Stimulated activated CD8-positive, alpha-beta memory T cell treated with anti-CD3 and anti-CD28 coated beads, Interleukin-4, amount 100 ng/mL, for 24 hours (primary cell): ENCODE measurements at places on chromosomes 13 and 19.

DNA sequence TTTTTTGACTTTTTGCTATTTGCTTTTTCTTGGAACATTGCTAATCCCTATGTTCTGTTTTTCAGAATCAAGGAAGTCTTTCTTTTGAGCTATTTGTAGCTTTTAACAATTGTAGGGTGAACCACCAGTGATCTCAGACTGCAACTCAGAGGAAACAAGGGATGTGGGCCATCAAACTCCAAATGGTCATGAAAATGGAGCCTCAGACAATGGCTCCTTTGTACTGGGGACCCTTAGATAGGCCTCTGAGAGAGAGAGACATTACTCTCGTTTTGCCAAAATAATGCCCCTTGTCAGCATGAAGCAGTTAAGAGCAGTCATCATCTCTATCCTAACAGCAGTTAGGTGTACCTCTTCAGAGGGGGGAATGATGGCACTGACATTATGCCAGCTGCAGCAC is 56.4 kb upstream of the GJB6 start:
- DNase-seq, result no peak

- no peak for DNase-seq
Observed at GRCh38 chr13:48853728-48854102, 122.0 kb upstream of the FNDC3A start.

GRCh38 chr13:42266473-42266872 is 5.5 kb upstream of the AKAP11 start:
- DNase-seq, result no peak

- no peak for DNase-seq
Observed at GRCh38 chr19:18771328-18772242, 19.5 kb downstream of the COMP start.

DNA sequence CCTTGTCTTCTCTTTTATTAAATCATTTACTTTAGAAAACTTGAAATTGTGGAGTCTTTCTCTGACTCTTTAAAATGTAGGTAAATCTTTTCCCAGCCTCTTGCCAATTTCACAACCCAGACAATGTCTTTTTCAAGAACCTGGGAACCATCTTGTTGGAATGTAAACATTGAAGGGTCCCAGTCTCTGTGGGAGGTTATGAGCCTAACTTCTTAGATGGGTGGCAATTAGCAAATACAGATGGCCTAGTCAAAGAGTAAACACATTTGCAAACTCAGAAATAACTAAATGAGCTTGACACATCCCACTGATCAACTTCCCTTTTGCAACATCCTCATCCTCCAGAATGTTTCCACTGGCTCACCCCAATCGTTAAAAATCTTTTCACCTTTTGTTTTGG is 721.0 kb downstream of the PCDH9 start:
- DNase-seq, result no peak

GRCh38 chr19:23999821-24000610 is 85.3 kb downstream of the ZNF726 start:
- no peak for DNase-seq

GRCh38 chr13:96650301-96650886 is 343.9 kb downstream of the OXGR1 start:
- DNase-seq, result no peak

DNA sequence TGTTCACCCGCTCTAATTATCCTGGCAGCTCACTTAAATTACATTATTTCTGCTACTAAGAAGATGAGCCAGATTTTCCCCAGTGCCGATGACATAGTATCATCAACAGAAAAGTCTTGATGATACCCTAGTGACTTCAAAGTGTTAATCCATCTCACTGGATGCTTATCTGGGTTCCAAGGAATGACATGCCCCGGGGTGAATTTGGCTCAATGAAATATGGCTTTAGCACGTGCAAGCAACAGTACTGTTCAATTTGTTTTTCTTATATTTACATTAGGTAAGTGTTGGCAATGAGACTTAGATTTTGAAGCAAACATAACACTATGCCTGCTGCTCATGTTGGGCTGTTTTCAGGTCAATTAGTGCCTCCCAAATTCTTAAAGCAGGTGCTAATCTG is 548.2 kb upstream of the SLITRK1 start:
- DNase-seq, result no peak

- no peak for DNase-seq
Observed at GRCh38 chr13:72960541-72960940, 98.3 kb upstream of the KLF5 start.

DNA sequence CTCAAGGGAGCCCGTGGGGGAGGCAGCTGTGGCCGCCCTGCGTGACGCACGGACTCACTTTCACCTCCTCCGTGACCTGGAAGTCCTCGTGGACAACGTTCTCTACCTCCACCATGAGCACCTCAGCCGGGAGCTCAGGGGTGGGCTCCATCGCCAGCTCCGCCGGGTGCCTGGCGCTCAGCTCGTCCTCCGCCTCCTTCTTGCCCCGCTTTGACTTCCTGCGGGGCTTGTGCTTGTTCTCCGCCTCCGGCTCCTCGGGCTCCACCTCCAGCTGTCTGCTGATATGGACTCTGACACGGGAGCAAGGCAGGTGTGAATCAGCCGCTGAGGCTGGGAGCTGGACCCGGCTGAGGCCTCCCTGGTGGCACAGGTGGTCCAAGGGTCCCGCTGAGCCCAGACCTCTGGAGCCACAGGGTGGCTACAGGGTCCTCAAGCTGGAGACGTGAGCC is 8.2 kb downstream of the LONP1 start:
- no peak for DNase-seq
